Left lung (tissue), 14 donors: ENCODE measurements at places on chromosomes 5 and 9. TPM values are rescaled to one million over a fixed set of nuclear protein-coding genes. Genes with fewer than 3 reads are reported as not detected.

GRCh38 chr5:76365561-76365960, 37.5 kb upstream of the IQGAP2 start:
- no peaks in the 10 kb centered on the region for H3K4me1 ChIP-seq
- no peaks in the 10 kb centered on the region for H3K27me3 ChIP-seq
- no peak overlapping the region for H3K4me3 ChIP-seq
- no peaks in the 10 kb centered on the region for H3K36me3 ChIP-seq
- no peak overlapping the region for H3K27ac ChIP-seq

SOHLH1 gene
- not detected for total RNA-seq

DNA sequence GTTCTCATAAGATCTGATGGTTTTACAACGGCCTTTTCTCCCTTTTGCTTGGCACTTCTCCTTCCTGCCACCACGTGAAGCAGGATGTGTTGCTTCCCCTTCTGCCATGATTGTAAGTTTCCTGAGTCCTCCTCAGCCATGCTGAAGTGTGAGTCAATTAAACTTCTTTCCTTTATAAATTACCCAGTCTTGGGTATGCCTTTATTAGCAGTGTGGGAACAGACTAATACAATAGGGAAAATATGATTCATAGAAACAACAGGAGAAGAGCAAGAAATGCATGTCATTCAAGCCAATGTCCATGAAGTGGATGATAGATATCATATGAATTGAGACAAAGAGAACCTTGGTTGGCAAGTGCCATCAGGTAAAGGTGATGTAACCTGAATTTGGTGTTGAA, 128.3 kb upstream of the HAPLN1 start:
- H3K36me3 ChIP-seq: no peaks in the 10 kb centered on the region
- no peak overlapping the region for H3K27ac ChIP-seq
- DNase-seq: no peak

DNA sequence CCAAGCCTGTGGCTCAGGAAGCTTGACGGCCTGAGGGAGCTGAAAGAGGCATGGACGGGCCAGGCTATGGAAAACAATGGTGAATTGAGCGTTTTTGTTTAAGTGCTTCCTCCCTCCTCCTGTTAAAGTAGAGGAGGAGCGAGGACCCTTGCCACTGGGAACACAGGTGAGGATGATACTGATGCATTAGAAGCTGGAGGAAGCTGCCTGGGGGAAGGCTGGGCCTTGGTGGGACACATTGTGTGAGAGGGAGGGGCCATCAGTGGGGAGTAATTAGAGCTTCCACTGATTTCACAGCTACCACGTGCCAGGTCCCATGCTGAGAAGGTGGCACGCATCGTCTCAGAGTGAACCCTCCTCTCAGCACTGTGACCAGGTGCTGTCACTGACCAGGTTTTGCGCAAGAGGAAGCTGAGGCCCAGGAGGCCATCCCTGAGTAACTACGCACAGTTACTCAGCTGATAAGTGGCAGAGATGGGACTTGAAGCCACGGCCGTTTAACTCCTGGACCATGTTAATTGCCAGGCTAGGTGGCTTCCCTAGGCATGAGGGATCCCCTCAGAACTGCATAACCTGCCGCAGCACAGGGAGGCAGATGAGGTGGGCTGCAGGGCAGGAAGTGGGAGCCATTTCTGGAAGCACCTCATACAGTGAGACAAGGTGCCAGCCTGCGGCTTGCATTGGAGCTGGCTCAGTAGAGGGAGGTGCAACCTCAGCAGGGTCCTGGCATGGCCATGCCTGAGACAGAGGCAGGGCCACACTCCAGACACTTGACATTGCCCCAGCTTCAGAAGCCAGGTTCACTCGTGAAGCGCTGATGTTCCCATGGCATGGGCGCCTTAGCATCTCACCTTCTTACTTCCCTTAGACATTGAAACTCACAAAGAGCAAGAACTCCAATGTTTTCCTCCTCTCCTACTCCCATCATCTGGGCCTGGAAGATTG, 195.3 kb upstream of the MVB12B start:
- no peak overlapping the region for H3K4me3 ChIP-seq
- no peak for DNase-seq

- H3K4me1 ChIP-seq: no peaks in the 10 kb centered on the region
- no peaks in the 10 kb centered on the region for H3K36me3 ChIP-seq
- H3K27ac ChIP-seq: no peak overlapping the region
- no peak for DNase-seq
- H3K4me3 ChIP-seq: no peak overlapping the region
- no peaks in the 10 kb centered on the region for H3K27me3 ChIP-seq
Observed at GRCh38 chr5:156893517-156893916, 43.4 kb downstream of the PPP1R2B start.

GRCh38 chr5:83924171-83924570, 203.5 kb upstream of the HAPLN1 start:
- H3K27me3 ChIP-seq: no peaks in the 10 kb centered on the region
- H3K4me1 ChIP-seq: no peaks in the 10 kb centered on the region
- no peaks in the 10 kb centered on the region for H3K36me3 ChIP-seq
- H3K27ac ChIP-seq: no peak overlapping the region
- H3K4me3 ChIP-seq: no peak overlapping the region

DNA sequence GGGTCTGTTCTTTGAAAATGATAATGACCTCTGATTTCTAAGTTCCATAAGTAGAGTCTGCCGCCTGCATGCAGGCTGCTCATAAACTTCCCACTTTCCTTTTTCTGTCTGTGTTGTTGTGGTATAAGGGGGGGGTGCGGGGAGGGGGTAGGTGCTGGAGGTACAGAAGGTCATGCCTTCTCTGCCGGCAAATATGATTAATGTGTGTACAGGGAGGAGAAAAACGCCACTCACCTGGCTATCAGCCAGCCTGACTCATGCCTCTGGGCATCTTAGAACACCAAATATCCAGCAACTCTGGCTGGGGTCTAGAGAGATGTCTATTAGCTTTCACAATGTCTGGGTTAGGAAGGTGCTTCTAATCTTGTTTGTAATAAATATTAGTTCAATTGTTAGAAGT, 128.3 kb downstream of the EFNA5 start:
- H3K4me1 ChIP-seq: peaks cover 8% of the 10 kb centered on the region
- peak overlapping the region; percentile 47 for H3K27ac ChIP-seq
- peak; percentile 67 for DNase-seq
- no peaks in the 10 kb centered on the region for H3K36me3 ChIP-seq
- no peak overlapping the region for H3K4me3 ChIP-seq

CD180 gene
- total RNA-seq: 3.1 TPM

SPATA31E1 gene
- not detected for total RNA-seq

GRCh38 chr9:85941966-85942912, 1.3 kb downstream of the NAA35 start:
- H3K27ac ChIP-seq: peak overlapping the region; percentile 97
- H3K27me3 ChIP-seq: no peaks in the 10 kb centered on the region
- no peaks in the 10 kb centered on the region for H3K36me3 ChIP-seq
- DNase-seq: no peak
- peak overlapping the region; percentile 70 for H3K4me3 ChIP-seq

CDH18 gene
- total RNA-seq: not detected

- H3K4me1 ChIP-seq: peaks cover 20% of the 10 kb centered on the region
- H3K36me3 ChIP-seq: no peaks in the 10 kb centered on the region
- H3K27ac ChIP-seq: no peak overlapping the region
- no peak overlapping the region for H3K4me3 ChIP-seq
- peaks cover 57% of the 10 kb centered on the region for H3K27me3 ChIP-seq
Observed at GRCh38 chr5:115181757-115182156, 12.0 kb upstream of the TRIM36 start.

PHPT1 gene
- 118 TPM for total RNA-seq

DNA sequence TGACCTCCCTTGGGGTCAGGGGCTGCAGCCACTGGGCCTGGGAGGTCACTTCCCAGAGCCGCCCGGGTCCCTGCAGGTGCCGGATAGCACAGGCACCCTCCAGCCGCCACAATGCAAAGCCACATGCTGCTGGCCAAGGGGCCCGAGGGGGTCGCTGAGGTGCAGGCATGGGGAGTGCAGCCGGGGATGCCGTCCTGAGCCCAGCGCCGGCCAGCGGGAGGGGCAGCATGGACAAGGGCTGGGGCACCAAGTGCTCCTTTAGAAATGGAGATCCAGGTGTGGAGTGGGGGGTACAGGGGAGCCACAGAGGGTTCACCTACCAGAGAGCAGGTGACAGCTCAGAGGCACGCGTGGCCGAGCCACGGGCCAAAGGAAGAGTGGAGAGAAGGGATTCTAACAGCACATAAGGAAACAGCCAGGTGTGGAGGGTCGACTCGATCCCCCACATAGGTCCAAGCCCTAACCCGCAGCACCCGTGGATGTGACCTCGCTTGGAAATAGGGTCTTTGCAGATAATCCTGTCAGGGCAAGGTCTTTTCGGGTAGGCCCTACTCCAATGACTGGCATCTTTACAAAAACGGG, 24.7 kb downstream of the ZDHHC11B start:
- H3K27me3 ChIP-seq: no peaks in the 10 kb centered on the region
- H3K27ac ChIP-seq: peak overlapping the region; percentile 56
- H3K4me1 ChIP-seq: peaks cover 29% of the 10 kb centered on the region

GRCh38 chr9:91676046-91676445, 252.4 kb upstream of the NFIL3 start:
- H3K4me3 ChIP-seq: no peak overlapping the region
- peak; percentile 55 for DNase-seq
- no peaks in the 10 kb centered on the region for H3K4me1 ChIP-seq
- peaks cover 2% of the 10 kb centered on the region for H3K27me3 ChIP-seq

DNA sequence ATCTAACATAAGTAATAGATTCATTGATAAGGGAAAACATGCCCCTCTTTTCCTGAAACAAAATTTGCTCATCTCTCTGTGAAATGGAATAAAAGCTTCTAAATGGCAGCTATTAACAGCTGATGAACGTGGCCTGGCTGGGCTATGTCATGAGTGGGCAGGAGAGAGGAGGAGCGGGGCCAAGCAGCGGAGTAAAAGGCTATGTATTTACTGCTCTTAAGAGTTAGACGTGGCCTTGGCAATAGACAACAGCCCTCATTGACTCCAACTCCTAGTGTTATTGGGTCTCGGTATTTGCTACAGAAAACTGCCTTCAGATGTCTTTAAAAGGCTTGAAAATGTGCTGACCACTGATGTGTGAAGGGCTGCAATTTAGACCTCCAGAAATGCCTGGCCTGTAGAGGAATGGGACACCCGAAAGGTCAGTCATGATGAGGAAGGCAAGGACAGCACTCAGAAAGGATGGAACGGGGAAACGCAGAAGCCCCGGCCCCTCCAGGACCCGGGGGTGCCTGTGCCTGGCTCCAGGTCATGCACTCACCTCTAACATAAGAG, 116.8 kb downstream of the PDZD2 start:
- no peak overlapping the region for H3K27ac ChIP-seq
- no peaks in the 10 kb centered on the region for H3K36me3 ChIP-seq
- no peak for DNase-seq
- no peak overlapping the region for H3K4me3 ChIP-seq
- no peaks in the 10 kb centered on the region for H3K27me3 ChIP-seq

DNA sequence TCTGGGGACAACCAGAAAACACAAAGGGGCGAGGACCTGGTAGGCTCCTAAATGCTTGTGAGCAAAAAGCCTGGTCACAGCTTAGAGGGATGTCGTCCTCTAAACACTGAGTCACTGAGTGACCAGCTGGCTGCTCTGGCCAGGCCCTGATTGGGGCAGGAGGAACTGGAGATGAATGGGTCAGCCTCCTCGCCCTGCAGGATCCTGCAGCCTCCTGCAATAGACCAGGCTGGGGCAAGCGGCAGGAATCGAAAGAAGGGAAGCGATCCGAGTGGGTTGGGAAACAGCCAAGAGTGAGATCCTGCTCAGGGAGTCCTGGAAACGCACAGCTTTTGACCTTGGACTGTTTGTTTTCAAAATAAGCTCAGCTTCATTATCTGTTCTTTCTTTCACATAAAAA, 34.1 kb upstream of the MSX2 start:
- peaks cover 61% of the 10 kb centered on the region for H3K27me3 ChIP-seq
- no peak overlapping the region for H3K4me3 ChIP-seq
- no peak overlapping the region for H3K27ac ChIP-seq
- no peaks in the 10 kb centered on the region for H3K36me3 ChIP-seq
- H3K4me1 ChIP-seq: no peaks in the 10 kb centered on the region
- no peak for DNase-seq

DNA sequence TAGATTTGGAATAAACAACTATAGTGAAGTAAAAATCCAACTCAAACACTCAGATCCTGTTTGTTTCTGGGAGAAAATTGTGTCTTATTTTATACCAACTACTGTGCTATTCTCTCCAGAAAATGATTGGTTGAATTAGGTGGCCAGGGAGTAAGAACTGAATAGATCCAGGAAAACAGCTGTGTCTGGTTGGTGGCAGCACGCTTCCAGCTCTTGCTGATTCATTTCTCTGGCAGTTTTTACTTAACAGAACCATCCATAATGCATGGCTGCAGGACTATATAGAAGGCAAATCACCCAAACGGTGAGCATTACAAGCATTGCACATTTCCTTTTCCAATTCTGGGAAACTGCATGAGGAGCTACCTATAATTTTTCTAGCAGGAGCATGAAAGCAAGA, 29.5 kb downstream of the DMAC1 start:
- no peaks in the 10 kb centered on the region for H3K27me3 ChIP-seq
- no peaks in the 10 kb centered on the region for H3K36me3 ChIP-seq
- H3K27ac ChIP-seq: no peak overlapping the region
- peak; percentile 46 for DNase-seq
- H3K4me3 ChIP-seq: no peak overlapping the region
- no peaks in the 10 kb centered on the region for H3K4me1 ChIP-seq

SLC4A9 gene
- total RNA-seq: not detected

GRCh38 chr5:111214052-111214742, 10.0 kb upstream of the CAMK4 start:
- H3K27ac ChIP-seq: no peak overlapping the region
- H3K36me3 ChIP-seq: no peaks in the 10 kb centered on the region
- no peak overlapping the region for H3K4me3 ChIP-seq

OR1J2 gene
- total RNA-seq: not detected

GRCh38 chr5:110738503-110738811, 350 bp upstream of the SLC25A46 start:
- peak overlapping the region; percentile 96 for H3K4me3 ChIP-seq
- peaks cover 6% of the 10 kb centered on the region for H3K4me1 ChIP-seq
- peak overlapping the region; percentile 80 for H3K27ac ChIP-seq
- no peaks in the 10 kb centered on the region for H3K27me3 ChIP-seq

DNA sequence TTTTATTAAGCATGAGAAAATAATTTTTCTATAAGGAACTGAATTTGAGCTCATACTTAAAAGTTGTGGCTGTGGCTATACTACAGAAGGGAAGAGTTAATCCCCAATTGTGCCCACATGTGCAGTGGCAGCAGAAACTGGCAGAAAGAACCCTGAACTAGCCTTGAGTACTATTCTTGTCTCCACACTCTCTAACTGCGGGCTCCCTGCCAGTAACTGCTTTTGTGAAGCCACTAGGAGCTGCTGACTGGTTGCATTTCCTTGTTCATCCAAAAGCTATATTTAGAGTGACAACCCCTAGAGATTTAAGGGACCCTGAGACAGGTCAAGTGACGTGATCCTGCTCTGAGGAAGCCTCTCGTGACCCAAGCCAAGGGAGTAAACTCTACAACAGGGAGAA, 238.6 kb downstream of the ELAVL2 start:
- no peak overlapping the region for H3K27ac ChIP-seq
- H3K27me3 ChIP-seq: no peaks in the 10 kb centered on the region
- no peaks in the 10 kb centered on the region for H3K36me3 ChIP-seq
- DNase-seq: peak; percentile 49
- peaks cover 4% of the 10 kb centered on the region for H3K4me1 ChIP-seq

INSL4 gene
- not detected for total RNA-seq

PCDHA10 gene
- 1.7 TPM for total RNA-seq
